ENCODE measurements at places on chromosomes 13 and 19. TPM values are rescaled to one million over a fixed set of nuclear protein-coding genes. Genes with fewer than 3 reads are reported as not detected.
A peak's percentile ranks its signal among the peaks of the same experiment; 100 is the strongest.

GRCh38 chr19:34667349-34668076 lies 9.4 kb downstream of the SCGB2B2 start:
- no peak for DNase-seq

GRCh38 chr13:97221466-97221865 lies 667 bp upstream of the MBNL2 start:
- DNase-seq, result no peak

GRCh38 chr19:7751157-7751783 lies 3.9 kb upstream of the CD209 start:
- no peak for DNase-seq

- no peak for DNase-seq
Measured at GRCh38 chr13:26811581-26811980, 51.0 kb upstream of the GPR12 start.

DNA sequence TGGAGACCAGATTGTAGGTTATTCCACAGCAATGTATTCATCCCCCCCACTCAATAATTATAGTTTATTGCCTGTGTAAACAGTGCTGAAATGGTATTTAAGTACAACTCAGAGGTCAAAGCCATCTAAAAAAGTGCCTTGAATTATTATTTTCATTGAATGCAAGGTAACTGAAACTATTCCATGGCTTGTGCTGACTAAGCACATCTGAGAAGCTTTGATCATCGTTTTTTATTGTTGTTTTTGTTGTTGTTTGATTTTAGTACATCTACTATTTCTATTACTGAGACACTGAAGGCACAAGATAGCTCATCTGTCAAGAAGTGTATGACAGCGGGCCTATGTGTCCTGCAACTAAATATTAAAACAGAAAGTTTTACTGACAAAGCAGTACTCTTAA lies 308.0 kb downstream of the OXGR1 start:
- no peak for DNase-seq

DNA sequence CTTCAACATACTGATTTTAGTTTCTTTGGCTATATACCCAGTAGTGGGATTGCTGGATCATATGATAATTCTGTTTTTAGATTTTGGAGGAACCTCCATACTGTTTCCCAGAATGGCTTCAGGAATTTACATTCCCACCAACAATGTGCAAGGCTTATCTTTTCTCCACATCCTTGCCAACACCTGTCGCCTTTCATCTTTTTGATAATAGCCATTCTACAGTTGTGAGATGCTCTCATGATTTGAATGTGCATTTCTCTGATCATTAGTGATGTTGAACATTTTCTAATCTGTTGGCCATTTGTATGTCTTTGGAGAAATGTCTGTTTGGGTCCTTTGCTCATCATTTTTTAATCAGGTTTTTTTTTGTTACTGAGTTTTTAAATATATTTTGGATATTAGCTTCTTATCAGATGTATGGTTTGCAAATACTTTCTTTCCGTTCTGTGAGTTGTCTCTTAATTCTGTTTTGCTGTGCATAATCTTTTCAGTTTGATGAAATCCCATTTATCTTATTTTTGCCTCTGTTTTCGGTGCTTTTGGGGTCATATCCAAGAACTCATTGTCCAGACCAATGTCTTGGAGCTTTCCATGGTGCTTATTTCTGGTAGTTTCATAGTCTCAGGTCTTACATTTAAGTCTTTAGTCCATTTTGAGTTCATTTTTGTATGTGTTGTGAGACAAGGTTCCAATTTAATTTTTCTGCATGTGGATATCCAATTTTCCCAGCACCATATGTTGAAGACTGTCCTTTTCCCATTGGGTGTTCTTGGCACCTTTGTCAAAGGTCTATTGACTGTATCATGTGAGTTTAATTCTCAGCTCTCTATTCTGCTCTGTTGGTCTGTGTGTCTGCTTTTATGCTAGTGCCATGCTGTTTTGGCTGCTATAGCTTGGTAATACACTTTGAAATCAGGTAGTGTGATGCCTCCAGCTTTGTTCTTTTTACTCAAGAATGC lies 44.5 kb downstream of the ARHGEF7 start:
- DNase-seq, result no peak

- DNase-seq, result no peak
Measured at GRCh38 chr13:33911521-33911920, 93.6 kb downstream of the RFC3 start.

GRCh38 chr19:58586133-58586765 lies 13.1 kb upstream of the MZF1 start:
- DNase-seq, result no peak

GRCh38 chr13:75762076-75762937 lies 126.2 kb downstream of the LMO7 start:
- peak; percentile 36 for DNase-seq

DNA sequence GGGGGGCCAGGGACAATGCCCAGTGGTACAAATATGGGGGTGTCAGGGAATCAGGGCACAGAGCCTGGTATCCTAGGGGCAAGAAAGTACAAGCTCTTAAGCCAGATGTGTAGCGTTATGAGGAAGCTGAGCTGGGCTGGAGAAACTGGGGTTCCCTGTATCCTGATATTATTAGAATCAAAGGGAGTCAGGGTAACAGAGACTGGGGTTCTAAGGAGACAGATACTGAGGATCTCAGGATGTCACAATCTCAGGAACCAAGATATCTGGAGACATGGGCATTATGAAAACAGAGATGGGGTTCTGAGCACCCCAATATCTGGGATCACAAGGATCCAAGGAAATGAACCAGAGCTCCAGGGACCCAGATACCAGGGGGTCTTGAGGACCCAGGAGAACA lies 784 bp downstream of the BCL3 start:
- no peak for DNase-seq

DNA sequence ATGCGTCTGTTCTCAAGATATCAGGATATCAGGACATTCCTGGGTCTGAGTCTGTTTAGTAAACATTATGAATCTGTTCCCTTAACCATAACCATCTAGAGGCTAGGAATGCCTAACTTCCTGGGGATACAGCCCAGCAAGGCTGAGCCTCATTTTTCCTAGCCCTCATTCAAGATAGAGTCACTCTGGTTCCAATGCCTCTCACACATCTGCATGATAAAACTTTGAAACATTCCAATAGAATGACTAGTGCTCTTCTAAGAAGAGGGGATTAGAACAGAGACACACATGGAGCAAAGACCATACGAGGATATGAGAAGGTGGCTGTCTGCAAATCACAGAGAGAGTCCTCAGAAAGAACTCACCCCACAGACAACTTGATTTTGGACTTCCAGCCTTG lies 20.6 kb upstream of the CABP5 start:
- no peak for DNase-seq

- DNase-seq, result no peak
Measured at GRCh38 chr13:31749929-31750328, 10.6 kb downstream of the RXFP2 start.

GRCh38 chr19:14031719-14032480 lies at the start of gene IL27RA:
TSS of gene IL27RA (plus strand) at chr19:14031762. CDS start at chr19:14031873, 111 bp downstream.
- DNase-seq, result peak; percentile 78

DNA sequence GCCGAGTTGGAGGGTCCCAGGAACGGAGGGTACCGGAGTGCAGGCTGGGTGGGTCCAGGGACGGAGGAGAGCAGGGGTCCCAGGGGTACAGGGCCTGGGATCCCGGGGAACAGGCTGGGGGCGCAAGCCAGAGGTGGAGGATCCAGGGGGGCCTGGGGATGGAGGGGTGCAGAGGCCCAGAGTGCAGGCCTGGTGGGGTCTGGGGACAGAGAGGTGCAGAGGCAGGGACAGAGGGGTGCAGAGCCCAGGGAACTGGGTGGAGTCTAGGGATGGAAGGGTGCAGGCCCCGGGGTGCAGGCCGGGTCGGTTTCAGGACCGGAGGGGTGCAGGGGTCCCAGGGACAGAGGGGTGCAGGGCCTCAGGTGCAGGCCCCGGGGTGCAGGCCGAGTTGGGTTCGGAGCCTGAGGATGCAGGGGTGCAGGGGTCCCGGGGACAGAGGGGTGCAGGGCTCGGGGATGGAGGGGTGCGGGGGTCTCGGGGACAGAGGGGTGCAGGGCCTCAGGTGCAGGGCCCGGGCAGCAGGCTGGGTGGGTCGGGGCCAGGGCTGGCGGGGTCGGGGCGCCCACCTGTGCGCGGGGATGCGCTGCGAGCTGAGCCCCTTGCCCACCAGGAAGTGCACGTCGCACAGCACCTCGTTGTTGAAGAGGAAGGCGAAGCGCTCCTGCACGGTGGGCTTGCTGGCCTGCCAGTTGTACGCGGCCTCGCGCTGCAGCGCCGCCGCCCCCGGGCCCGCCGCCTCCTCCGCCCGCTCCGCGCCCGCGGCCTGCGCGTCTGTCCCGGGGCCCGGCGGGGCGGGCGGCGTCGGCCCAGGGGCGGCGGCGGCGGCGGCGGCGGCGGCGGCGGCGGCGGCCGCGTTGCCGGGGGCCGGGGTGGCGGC lies 545 bp downstream of the BTBD2 start:
- no peak for DNase-seq

DNA sequence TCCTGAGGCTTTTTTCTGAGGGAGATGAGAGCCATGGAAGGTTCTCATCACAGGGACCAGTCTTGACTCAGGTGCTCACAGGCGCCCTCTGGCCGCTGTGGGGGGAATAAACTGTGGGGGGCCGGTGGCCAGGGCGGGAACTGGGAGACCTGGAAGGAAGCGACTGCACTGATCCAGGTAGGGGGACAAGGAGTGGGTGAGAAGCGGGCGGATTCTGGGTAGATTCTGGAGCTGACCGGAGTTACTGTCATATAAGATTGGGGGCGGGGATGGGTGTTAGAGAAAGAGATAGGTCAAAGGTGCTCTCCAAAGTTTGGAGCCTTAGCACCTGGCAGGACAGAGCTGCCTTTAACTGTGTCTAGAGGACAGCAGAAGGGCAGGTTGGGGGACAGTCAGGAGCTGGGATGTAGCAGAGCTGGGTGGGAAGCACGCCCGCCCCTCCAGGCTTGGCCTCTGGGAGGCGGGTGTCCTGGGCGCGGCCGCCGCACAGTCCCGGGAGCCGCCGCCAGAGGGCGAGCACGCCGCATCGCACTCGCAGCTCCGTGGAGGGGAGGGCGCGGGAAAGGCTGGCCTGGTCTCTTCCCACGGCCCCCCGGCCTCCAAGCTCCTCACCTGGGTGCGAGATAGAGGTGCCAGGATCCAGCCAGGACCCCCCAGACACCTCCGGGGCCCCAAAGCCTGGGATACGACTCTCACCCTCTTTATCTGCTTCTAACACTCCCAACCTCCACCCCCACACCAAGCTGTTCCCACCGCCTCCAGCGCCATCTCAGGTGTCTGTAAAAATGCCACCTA lies 4.2 kb upstream of the DAND5 start:
- peak; percentile 91 for DNase-seq

GRCh38 chr13:45879666-45880065 lies 28.1 kb upstream of the SIAH3 start:
- no peak for DNase-seq

DNA sequence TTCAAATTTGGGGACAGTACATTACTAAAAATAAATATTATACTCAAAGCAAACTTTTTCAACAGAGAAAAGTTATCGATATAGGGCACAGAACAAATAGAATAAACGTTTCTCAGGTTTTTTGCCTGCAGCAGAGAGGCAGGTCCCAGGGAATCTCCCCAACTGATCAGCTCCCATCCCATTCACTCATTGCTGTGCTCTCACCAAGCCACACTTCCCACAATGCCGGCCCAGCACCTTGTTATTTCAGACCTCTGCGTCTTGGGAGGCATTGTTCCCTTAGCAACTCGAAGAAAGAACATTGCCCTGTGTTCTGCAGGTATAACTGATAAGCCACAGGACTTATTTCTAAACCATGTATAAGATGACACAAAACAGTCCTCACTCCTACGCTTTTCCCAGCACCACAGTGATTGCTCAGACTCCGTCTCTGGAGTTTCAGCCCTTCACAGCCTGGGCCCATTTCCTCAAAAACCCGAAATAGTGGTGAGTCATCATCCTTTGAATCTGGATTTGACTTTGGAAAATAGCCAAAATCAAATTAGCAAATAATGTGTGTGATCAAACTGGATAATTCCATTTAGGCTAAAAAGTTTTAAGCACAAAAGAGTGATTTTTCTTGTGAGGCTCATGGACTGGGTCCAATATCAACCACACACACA lies 100.4 kb downstream of the DCLK1 start:
- no peak for DNase-seq

GRCh38 chr19:48714759-48715675 lies 4.5 kb downstream of the MAMSTR start:
- peak; percentile 62 for DNase-seq

DNA sequence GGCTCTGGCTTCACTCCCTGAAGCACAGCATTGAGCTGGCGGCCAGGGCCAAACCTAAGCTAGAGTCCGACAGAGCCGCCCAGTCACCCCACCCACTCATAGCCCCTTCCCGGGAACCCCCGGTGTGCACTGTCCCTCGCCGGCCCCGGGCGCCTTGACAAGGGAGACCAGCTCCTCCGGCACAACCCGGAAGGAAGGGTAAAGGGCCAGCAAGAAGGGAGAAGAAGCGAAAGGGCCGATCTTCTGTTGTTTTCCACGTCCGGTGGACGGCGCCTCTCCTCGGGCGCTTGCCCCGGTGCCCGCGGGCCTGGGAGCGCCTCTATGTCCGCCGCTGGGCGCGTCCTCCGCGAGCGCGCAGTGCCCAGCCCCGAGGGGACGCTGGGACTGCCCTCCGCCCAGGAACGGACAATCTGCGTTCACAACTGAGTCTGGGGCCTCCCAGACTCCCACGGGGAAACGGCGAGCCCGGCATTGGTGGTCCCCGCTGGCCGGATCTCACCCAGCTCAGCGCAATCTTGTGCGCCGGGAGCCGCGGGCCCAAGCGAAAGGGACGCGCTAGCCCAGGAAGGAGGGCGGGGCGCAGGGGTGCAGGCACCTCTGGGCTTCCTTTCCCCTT lies 172.5 kb upstream of the MIR17HG start:
- DNase-seq, result no peak

DNA sequence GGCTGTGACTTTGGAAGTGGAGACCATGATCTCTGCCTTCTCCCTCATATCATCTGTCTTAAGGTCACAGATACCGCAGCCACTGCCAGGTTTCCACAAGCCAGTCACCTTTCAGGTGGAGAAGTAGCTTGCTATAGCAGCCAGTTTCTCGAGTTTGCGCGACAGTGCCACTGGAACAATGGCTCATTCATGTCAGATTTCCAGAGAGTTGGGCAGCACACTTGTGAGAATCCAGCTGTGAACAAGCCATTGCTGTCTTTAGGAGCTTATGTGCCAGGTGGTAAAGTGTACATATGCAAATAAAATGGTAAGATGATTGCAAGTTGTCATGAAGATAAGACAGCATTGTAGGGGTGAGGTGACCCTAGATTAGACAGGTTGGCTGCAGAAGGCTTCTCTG lies 22.3 kb downstream of the GARRE1 start:
- DNase-seq, result no peak

- DNase-seq, result peak; percentile 69
Measured at GRCh38 chr13:114142640-114143490, 10.4 kb upstream of the RASA3 start.

Gene IQCN
- 3.0 TPM for total RNA-seq

Gene NTF4
- total RNA-seq, result not detected

Gene DHRS12
- 6.6 TPM for total RNA-seq

Gene TMEM38A
- 4.4 TPM for total RNA-seq

Gene ZNF497
- total RNA-seq, result 0.98 TPM

Gene FBL
- 155 TPM for total RNA-seq

Gene ATP12A
- total RNA-seq, result 1.4 TPM
